GM12878 (cell line): ENCODE measurements at places on chromosomes 11 and 22. TPM values are rescaled to one million over a fixed set of nuclear protein-coding genes. Genes with fewer than 3 reads are reported as not detected.

The C1QTNF4 gene
- total RNA-seq, result not detected in 2 replicates

The STX3 gene
- 0.77 and 1.5 TPM in 2 replicates for total RNA-seq

The WNT11 gene
- total RNA-seq, result not detected in 2 replicates

The PHLDB1 gene
- 0.23 and 0.27 TPM in 2 replicates for total RNA-seq

The AP2A2 gene
- 42.0 and 46.8 TPM in 2 replicates for total RNA-seq

The LDHAL6A gene
- not detected in 2 replicates for total RNA-seq

The SMIM38 gene
- total RNA-seq, result 2.8 and 3.5 TPM in 2 replicates

The ALG9 gene
- 22.5 and 22.7 TPM in 2 replicates for total RNA-seq

The MMP10 gene
- total RNA-seq, result not detected in 2 replicates

The GDPD4 gene
- total RNA-seq, result not detected in 2 replicates

The GAL3ST1 gene
- not detected in 2 replicates for total RNA-seq

The PLAAT4 gene
- total RNA-seq, result 9.9 and 12.6 TPM in 2 replicates

The ILK gene
- 90.4 and 90.7 TPM in 2 replicates for total RNA-seq

The OR56A4 gene
- not detected in 2 replicates for total RNA-seq

The KRTAP5-2 gene
- not detected in 2 replicates for total RNA-seq

The CRYAB gene
- total RNA-seq, result not detected in 2 replicates

The OR10A2 gene
- total RNA-seq, result not detected in 2 replicates

The CCDC15 gene
- total RNA-seq, result 2.3 and 3.2 TPM in 2 replicates

The OR6A2 gene
- total RNA-seq, result not detected in 2 replicates

The OR52I2 gene
- total RNA-seq, result not detected in 2 replicates

The CREB3L1 gene
- total RNA-seq, result 1.0 and 1.4 TPM in 2 replicates

The APOC3 gene
- 1.2 and 1.9 TPM in 2 replicates for total RNA-seq

The HEPHL1 gene
- not detected in 2 replicates for total RNA-seq

The OR51B5 gene
- 0.18 TPM in 1 of 2 replicates, not detected in the other for total RNA-seq

The MISFA gene
- total RNA-seq, result 3.8 and 4.6 TPM in 2 replicates

The OR52N4 gene
- total RNA-seq, result 0.37 and 0.41 TPM in 2 replicates

The SPINDOC gene
- total RNA-seq, result 31.5 and 36.3 TPM in 2 replicates

The MS4A2 gene
- not detected in 2 replicates for total RNA-seq

The FXYD6 gene
- total RNA-seq, result 0.10 and 0.93 TPM in 2 replicates

The NTM gene
- not detected in 2 replicates for total RNA-seq

The MS4A15 gene
- 0.46 and 0.56 TPM in 2 replicates for total RNA-seq

The ZBTB16 gene
- total RNA-seq, result 0.13 and 0.38 TPM in 2 replicates

The RFPL2 gene
- total RNA-seq, result not detected in 2 replicates

The OR8D4 gene
- total RNA-seq, result not detected in 2 replicates

The KRTAP5-9 gene
- total RNA-seq, result not detected in 2 replicates

The AMOTL1 gene
- total RNA-seq, result 0.11 and 0.41 TPM in 2 replicates

The RAB38 gene
- total RNA-seq, result 7.1 and 8.4 TPM in 2 replicates

The ADAMTS8 gene
- not detected in 2 replicates for total RNA-seq

The CHST1 gene
- not detected in 2 replicates for total RNA-seq

The MGAT3 gene
- 38.5 and 40.2 TPM in 2 replicates for total RNA-seq

The OPCML gene
- total RNA-seq, result not detected in 2 replicates

The LBHD1 gene
- 12.0 and 12.6 TPM in 2 replicates for total RNA-seq

The MYEOV gene
- total RNA-seq, result 0.18 and 0.53 TPM in 2 replicates

The FADS2 gene
- 294 and 315 TPM in 2 replicates for total RNA-seq

The CEP164 gene
- 24.7 and 31.2 TPM in 2 replicates for total RNA-seq

The OR5T3 gene
- not detected in 2 replicates for total RNA-seq

The KCTD17 gene
- total RNA-seq, result 16.8 and 18.4 TPM in 2 replicates

The TTC9C gene
- total RNA-seq, result 40.4 and 42.0 TPM in 2 replicates

The RCOR2 gene
- total RNA-seq, result 0.16 and 0.28 TPM in 2 replicates

The MIEF1 gene
- 50.9 and 52.3 TPM in 2 replicates for total RNA-seq

The OR51E2 gene
- not detected in 2 replicates for total RNA-seq

The CNIH2 gene
- 1.2 and 2.0 TPM in 2 replicates for total RNA-seq

The VWCE gene
- total RNA-seq, result 2.7 and 4.0 TPM in 2 replicates

The OSBP2 gene
- 7.3 and 7.7 TPM in 2 replicates for total RNA-seq

The TANGO2 gene
- total RNA-seq, result 19.4 and 22.2 TPM in 2 replicates

The MYOD1 gene
- not detected in 2 replicates for total RNA-seq

The FOSL1 gene
- total RNA-seq, result 3.8 and 4.3 TPM in 2 replicates

The KRTAP5-7 gene
- not detected in 2 replicates for total RNA-seq

The POU2AF2 gene
- not detected in 2 replicates for total RNA-seq

The SOX6 gene
- 0.03 and 0.16 TPM in 2 replicates for total RNA-seq
